NCI-H2029 (cell line): ENCODE measurements at places on chromosomes 12 and 14.
A peak's percentile ranks its signal among the peaks of the same experiment; 100 is the strongest.

DNA sequence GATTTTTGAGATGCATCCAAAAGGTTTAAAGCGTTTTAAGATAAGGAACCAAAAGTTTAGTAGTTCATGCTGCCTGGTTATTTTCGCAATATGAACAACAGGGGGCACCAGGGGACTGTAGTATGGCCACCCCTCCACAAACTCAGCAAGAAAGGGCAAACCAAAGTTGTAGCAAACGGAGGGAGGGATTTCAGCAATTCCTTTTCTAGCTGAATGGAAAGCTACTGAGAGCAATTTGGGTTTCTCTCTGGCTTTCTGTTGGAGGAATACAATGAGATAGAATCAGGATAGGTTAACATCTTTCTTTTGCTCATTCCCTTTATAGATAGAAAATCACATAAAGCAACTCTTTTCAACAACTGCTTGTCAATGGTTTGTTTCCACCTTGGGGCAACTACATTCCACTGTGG lies 62.5 kb downstream of the DRAM1 start:
- peak; percentile 26 for DNase-seq

DNA sequence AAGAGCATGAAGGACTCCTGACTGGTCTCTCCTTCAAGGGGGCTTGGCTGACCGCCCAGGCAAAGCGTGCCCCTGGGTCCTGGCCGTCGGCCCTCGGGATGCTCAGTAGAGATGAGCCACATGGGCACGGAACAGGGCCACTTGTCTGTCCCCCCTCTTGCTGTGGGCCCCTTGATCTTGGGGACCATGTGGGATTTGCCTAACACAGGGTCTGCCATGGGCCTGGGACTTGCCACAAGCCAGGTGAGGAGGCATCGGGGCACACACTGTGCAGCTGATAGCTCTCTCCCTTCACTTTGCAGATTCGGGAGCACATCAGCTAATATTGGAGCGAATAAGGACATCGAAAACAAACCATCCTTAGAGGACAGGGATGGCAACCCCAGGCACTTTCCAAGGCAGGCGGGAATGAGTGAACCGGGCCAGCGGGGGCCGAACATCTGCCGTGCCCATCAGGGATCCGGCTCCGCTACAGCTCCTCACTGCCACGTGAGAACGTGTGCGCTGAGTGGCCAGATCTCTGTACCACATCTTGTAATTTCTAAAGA lies 88.1 kb downstream of the PIWIL1 start:
- no peak for DNase-seq

- no peak for DNase-seq
These were observed 137.0 kb upstream of the CDKN3 start for GRCh38 chr14:54259821-54260220.

DNA sequence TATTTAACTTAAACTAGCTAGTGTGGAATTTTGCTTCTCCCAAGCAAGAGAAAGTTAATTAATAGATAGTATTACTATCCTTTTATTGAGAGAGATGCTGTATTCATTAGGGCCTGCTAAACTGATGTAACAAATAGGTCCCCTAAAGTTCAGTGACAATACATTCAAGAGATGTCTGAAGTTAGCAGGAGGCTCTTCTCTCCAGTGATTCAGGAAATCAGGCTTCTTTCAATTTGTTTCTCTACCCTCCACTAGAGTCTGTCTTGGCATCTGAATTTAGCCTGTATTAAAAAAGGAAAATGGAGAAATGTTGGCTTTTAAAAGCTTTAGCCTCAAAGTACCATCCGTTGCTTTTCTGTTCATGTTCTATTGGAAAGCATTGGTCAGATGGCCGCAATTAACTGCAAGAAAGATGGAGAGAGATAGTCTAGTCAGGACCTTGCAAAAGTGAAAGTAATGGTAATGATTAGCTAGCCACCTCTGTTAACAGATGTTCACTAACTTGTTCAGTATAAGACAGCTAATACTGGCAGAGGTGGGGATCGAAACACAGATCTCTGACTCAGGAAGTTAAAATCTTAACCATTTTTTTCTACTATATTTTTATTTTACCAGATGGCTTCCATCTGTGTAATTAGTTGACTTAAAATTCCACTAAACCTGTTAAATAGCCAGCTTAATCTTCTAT lies 786.8 kb downstream of the TMTC2 start:
- DNase-seq, result no peak

DNA sequence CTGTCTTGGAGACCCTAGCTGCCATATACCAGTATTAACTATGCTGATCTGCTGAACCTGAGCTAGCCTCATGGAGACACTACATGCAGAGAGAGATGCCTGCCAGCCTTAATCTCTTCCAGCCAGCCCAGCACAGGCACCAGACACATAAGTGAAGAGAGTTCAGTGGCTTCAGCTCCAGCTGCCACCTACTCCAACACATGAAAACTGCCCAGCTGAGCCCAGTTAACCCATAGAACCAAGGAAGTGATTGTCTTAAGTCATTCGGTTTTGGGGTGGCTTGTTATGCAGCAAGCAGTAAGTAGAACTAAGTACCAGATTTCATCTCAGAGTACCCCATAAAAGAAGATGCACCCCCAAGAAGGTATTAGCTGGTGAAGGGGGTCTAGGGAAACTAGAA lies 7.6 kb downstream of the SERPINA11 start:
- DNase-seq, result no peak

DNA sequence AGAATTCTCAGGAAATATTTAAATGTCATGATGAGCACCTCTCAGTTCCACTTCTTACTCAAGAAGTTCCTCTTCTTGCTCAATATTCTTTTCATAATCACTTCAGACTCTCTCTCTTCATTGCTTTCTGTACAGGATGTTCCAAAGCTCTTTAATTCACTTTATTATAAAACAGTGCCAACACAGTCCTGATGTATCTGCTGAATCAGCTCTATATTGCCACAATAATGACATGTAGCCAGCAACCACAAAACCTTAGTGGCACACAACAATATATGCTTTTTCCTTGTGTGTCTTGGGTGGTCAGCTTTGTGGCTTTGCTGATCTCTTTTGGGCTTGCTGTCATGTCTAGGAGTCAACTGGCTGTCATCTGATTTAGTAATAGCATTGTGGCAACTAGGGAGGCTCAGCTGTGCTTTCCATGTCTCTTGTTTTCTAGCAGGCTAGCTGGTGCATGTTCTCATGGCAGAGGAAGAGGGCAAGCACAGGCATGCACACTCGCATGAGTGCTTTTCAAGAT lies 52.8 kb upstream of the SLC2A13 start:
- DNase-seq, result no peak
